Posterior vena cava (tissue), 2 donors: ENCODE measurements at places on chromosomes 12 and 14. TPM values are rescaled to one million over a fixed set of nuclear protein-coding genes. Genes with fewer than 3 reads are reported as not detected.
A peak's percentile ranks its signal among the peaks of the same experiment; 100 is the strongest.

C14orf39 gene
- 0.43 TPM for total RNA-seq

KRT3 gene
- total RNA-seq: not detected

RAB35 gene
- total RNA-seq: 47.4 TPM

KRT8 gene
- total RNA-seq: 23.6 TPM

TMPRSS12 gene
- total RNA-seq: not detected

SLC17A8 gene
- total RNA-seq: not detected

HNF1A gene
- total RNA-seq: not detected

NUAK1 gene
- total RNA-seq: 17.7 TPM

TRPV4 gene
- total RNA-seq: 2.0 TPM

DNA sequence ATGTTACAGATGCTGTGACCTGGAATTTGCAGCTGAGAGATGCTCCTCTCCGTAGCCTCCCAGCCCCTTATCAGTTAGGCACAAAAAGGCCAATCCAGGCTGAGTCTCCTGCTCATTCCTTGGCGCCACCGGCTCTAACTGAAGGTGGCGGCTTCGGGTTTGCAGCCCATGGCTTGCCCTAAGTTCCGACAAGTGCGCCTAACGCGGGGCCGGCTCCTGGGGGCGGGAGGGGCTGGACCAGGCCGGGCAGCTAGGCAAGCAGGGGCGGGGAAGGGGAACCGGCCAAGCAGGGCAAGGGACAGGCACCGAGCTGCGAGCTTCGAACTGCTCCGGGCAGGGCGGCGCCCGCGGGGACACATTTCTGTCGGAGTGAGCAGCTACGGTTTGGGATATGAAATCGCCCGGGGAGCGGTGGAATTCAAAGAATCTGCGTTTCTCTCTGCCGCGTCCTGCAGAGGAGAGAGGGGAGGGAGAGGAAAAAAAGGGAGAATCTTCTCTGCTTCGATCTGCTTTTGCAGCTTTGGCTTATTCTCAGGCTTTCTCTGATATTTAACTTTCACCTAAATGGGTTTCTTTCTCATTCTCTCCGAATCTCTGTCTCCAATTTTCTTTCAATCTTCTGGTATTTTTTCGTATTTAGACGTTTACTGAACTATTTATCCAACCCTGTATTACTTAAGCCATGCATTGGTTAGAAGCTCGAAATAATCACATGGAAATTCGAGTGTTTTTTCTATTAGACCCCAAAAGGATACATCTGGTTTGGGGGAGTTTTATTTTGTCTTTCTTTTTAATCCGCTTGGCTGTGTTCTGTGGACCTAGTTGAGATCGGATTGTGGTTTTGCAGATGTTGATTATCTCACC is 1.6 kb upstream of the HOXC12 start:
- no peak for DNase-seq

- peak; percentile 50 for DNase-seq
Measured at GRCh38 chr12:34599530-34600513, 577.5 kb downstream of the ALG10 start.

- no peak for DNase-seq
Measured at GRCh38 chr12:51346581-51346980, at the start of gene CELA1. TSS of gene CELA1 (minus strand) at chr12:51346679. CDS start at chr12:51346638, 41 bp downstream.

- DNase-seq: peak; percentile 93
Measured at GRCh38 chr12:106139422-106140171, 843 bp upstream of the NUAK1 start.

GRCh38 chr12:117076410-117077372 is 22.5 kb downstream of the TESC start:
- DNase-seq: no peak

GRCh38 chr14:30528119-30528518 is 30.8 kb upstream of the G2E3 start:
- no peak for DNase-seq

- no peak for DNase-seq
Measured at GRCh38 chr12:114500131-114500530, 94.2 kb upstream of the TBX5 start.

DNA sequence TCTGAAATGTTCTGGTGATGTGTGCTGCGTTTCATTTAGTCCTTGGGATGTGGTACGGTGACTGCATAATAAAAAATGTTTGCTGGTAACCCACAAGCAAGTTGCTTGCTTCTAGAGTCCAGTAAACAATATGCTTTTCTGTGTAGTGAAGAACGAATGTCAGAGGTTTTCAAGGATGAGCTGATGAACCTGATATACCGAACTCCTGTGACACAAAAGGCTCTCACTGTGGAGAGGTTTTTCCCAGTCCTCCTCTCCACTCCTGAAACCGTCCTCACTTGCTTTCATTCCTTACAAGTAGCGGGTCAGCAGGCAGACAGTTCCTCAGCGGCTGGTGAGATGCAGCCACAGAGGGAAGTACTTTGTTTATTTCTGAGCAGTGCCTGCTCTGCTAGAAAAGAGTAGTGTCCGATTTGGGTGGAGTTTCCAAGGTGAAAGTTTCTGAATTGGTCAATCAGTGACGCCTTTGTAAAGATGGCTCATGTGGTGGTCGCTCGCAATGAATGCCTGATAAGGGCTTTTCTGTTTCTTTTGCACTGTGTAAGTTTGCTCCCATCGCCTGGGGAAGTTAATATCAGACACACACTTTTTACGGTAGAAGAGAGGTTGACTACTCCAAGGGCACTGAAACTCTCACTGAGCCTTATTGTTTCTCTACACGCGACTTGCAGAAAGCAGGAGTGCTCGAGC is 3.0 kb downstream of the ETV6 start:
- DNase-seq: peak; percentile 79

DNA sequence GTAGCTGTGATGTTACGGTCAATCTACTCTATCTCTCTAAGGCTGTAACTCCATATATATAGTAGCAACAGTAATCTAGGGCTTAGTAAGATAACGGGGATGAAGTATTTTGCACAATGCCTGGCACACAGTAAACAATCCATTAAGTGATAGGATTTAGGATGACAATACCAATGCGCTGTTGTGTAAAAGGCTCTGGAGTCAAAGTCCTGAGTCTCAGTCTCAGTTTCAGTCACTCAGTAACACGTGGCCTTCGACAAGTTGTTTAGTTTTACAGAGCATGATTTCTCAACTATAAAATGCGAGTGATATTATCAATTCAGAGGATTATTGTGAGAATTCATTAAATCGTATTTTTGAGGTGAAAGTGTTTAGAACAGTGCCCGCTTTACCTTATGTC is 162.4 kb downstream of the GARIN6 start:
- DNase-seq: no peak
